ENCODE measurements at places on chromosomes 13 and 19.

DNA sequence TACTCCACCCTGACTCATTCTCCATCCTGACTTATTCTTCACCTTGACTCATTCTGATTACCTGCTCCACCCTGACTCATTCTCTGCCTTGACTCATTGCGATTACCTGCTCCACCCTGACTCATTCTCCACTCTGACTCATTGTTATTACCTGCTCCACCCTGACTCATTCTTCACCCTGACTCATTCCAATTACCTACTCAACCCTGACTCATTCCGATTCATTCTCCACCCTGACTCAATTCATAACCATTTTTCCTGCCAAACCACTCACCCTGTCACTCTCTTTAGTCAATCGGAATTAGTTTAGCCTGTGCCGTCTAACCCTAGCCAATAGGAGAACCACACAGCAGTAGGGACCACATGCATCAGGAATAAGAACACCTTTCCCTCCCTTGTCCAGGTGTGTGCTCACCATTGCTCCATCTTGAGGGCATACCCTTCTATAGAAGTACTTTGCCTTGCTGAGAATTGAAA lies 1227.4 kb upstream of the PCDH20 start:
- DNase-seq, result no peak

GRCh38 chr19:46953955-46954501 lies 65.6 kb upstream of the NPAS1 start:
- no peak for DNase-seq

DNA sequence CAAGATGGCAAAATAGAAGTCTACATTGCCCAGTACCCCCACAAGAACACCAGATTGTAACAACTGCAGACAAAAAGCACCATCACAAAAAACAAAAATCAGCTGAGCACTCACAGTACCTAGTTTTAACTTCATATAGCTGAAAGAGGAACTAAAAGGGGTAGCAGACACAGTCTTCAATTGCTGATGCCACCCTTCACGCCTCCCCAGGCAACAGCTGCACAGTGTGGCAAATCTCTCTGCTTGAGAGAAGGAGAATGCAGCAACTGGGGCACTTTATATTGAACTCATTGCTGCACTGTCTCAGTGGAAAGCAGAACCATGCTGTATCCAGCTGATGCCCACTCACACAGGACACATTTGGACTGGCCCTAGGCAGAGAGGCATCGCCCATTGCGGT lies 2714.5 kb upstream of the PCDH20 start:
- DNase-seq, result no peak

- no peak for DNase-seq
Measured at GRCh38 chr19:55449469-55449868, 6.4 kb upstream of the SHISA7 start.

- no peak for DNase-seq
Measured at GRCh38 chr13:42378383-42378780, 106.4 kb downstream of the AKAP11 start.

- no peak for DNase-seq
Measured at GRCh38 chr19:6532244-6532999, 1.6 kb downstream of the TNFSF9 start.

Measured in NCI-H2081 treated with DMSO at 0.1 percent for 48 hours (cell line).